Activated CD4-positive, alpha-beta T cell treated with anti-CD3 and anti-CD28 coated beads, Interleukin-2, amount 50 U/mL, for 24 hours (primary cell): ENCODE measurements at places on chromosomes 5 and 9.

- DNase-seq: no peak
Observed at GRCh38 chr5:14236757-14237156, 93.6 kb downstream of the TRIO start.

- no peak for DNase-seq
Observed at GRCh38 chr9:133347515-133347984, 381 bp downstream of the MED22 start.

GRCh38 chr9:122996586-122996985, 36.9 kb upstream of the GPR21 start:
- no peak for DNase-seq

GRCh38 chr5:135271533-135272310, 127.3 kb downstream of the MACROH2A1 start:
- no peak for DNase-seq

- DNase-seq: no peak
Observed at GRCh38 chr9:14029806-14030374, 284.1 kb downstream of the NFIB start.
